Activated naive CD8-positive, alpha-beta T cell treated with anti-CD3 and anti-CD28 coated beads, Interleukin-2, amount 50 U/mL, for 24 hours (primary cell): ENCODE measurements at places on chromosomes 3 and 15.

DNA sequence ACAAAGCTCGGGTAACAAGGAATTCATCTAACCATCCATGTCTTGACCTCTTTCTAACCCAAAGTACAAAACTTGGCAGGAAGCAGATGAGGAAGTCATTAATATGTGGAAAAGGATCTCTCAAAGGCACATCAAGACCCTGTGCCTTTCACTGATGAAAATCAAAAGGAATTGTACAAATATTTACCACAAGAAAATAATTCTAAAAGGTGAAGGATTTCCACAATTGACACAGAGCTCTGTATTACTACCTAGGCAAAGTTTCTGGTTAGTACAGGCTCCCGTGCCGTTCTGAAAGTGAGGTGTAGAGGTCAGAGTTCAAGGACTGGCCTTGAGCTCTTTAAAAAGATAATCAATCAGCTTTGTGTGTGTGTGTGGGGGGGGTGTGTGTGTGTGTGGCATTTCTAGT, 239.7 kb upstream of the ICE2 start:
- no peaks in the 10 kb centered on the region for H3K27me3 ChIP-seq
- H3K27ac ChIP-seq = peak overlapping the region; percentile 30
- no peak for DNase-seq
- H3K36me3 ChIP-seq = peaks cover 2% of the 10 kb centered on the region

DNA sequence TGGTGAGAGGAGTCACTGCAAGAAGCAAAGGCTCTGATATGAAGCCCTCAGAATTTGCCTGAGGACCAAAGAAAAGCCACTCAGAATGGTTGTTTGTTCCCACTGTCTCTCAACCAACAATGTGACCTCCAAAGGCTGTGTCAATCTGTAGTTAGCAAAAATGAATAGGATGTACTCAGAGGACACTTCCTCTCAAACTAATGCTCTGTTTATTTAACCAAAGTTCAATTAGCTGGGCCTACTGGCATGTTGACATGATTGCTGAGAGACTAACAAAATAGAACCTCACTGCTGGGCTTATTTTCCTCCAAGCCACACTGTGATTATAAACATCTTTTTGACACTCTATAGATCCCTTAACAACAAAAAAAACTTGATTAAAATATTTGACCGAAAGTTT, 522.5 kb downstream of the OCA2 start:
- H3K27ac ChIP-seq = no peak overlapping the region
- DNase-seq = no peak
- no peaks in the 10 kb centered on the region for H3K27me3 ChIP-seq
- no peaks in the 10 kb centered on the region for H3K4me1 ChIP-seq
- H3K36me3 ChIP-seq = no peaks in the 10 kb centered on the region

DNA sequence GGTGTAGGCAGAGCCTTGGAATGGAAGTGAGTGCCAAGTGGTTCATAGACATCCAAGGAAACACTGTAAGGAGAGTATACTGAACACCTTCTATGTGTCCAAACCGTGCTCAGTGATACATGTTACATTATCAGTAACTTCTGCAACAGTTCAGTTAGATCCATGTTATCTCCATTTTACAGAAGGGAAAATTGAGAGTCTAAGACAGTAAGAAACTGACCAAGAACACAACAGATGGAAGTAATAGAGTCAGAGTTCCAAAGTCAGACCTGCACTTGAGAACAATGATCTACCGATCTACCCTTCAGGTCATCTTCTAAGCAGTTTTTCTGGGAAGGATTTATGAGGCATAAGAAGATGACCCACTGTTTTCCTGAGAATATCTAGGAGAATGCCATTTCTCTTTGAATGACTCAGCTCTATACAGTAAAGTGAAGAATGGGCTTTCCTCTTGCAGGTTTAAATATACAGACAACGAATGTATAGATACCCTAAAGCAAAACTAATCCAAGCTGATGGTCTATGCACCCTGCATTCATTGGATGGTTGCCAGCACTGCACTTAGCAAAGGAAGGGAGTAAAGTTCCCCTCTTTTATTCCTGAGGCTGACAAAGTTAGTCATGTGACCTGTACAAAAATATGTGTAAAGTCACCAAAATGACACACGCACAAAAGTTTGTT, 604.1 kb upstream of the MDFIC2 start:
- H3K27me3 ChIP-seq = peaks cover 21% of the 10 kb centered on the region
- H3K36me3 ChIP-seq = no peaks in the 10 kb centered on the region
- H3K4me1 ChIP-seq = no peaks in the 10 kb centered on the region
- H3K27ac ChIP-seq = no peak overlapping the region

DNA sequence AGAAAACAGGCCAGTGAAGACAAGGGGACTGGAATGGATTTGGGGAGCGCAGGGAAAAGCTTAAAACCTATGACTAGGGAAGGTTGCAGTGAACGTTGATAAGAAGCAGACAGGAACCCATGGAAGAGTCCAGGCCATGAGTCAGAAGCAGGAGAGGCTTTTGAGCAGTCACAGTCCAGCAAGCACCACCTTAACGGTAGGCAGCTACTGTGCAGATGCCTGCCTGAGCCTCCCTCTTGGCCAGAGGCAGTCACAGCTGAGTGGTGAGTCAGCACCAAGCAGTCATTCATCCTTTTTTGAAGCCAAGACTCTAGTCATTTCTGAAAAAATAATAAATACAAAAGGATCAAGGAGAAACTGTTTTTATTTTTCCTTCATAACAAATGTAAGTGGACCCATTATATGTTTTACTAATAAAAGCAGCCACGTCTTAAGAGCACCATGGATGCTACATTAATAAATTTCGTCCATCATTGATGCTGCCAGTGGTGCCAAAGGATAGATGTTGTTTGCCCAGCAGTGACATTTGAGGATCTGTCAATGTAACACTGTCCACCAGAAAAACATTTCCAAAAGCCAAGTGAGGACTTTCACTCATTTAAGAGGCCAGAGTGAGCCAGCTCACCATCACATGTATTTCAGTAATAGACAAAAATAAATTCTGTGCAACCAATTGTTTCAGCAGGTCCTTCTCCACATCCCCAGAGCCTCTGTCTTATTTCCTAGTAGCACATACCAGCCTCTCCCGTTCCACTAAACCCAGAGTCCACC, 42.1 kb upstream of the ACTC1 start:
- no peaks in the 10 kb centered on the region for H3K36me3 ChIP-seq
- H3K27ac ChIP-seq = no peak overlapping the region
- H3K27me3 ChIP-seq = peaks cover 14% of the 10 kb centered on the region
- no peak overlapping the region for H3K4me3 ChIP-seq
- H3K4me1 ChIP-seq = no peaks in the 10 kb centered on the region

DNA sequence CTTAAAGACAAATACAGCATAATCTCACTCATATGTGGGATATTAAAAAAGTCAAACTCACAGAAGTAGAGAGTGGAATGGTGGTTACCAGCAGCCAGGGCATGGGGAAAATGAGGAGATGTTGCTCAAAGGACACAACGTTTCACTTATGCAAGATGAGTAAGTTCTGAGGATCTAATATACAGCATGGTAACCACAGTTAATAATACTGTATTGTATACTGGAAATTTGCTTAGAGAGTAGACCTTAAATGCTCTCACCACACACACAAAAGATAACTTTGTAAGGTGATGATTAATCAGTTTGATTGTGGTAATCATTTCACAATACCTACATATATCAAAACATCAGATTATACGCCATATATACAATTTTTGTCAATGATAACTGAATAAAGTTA, 60.0 kb downstream of the MYH15 start:
- no peak for DNase-seq
- H3K27me3 ChIP-seq = peaks cover 2% of the 10 kb centered on the region
- H3K4me3 ChIP-seq = no peak overlapping the region
- H3K27ac ChIP-seq = no peak overlapping the region
- H3K4me1 ChIP-seq = no peaks in the 10 kb centered on the region
- peaks cover 2% of the 10 kb centered on the region for H3K36me3 ChIP-seq

DNA sequence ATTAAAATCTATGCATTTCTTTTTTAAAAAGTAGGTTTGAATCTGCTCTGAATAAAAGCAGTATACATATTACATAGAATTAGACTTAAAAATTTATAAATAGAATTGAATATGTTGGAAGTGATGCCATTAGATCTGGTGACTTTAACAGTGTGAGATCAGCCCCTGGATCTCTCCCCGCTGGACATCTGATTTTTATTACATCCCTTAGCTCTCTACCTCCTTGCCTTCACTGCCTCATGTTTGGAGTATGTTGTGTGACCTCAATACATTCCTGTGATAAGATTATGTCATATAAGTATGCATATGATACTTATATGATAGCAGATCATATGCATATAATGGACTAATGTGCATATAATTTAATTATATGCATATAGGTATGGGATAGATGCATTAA, 643.4 kb upstream of the NR2F2 start:
- DNase-seq = no peak
- H3K27me3 ChIP-seq = peaks cover 7% of the 10 kb centered on the region
- H3K36me3 ChIP-seq = no peaks in the 10 kb centered on the region
- H3K4me3 ChIP-seq = no peak overlapping the region
- no peak overlapping the region for H3K27ac ChIP-seq

GRCh38 chr15:67736810-67737209, 88.5 kb upstream of the SKOR1 start:
- H3K36me3 ChIP-seq = peaks cover 2% of the 10 kb centered on the region
- H3K27ac ChIP-seq = no peak overlapping the region
- no peaks in the 10 kb centered on the region for H3K27me3 ChIP-seq
- H3K4me3 ChIP-seq = no peak overlapping the region

GRCh38 chr3:111668888-111669488, 73.8 kb upstream of the ZBED2 start:
- H3K27ac ChIP-seq = peak overlapping the region; percentile 71
- no peaks in the 10 kb centered on the region for H3K27me3 ChIP-seq
- peaks cover 10% of the 10 kb centered on the region for H3K36me3 ChIP-seq
- H3K4me1 ChIP-seq = peaks cover 83% of the 10 kb centered on the region

GRCh38 chr15:61227950-61228936, 859 bp downstream of the RORA start:
- H3K27ac ChIP-seq = no peak overlapping the region
- H3K27me3 ChIP-seq = peaks cover 60% of the 10 kb centered on the region
- H3K4me3 ChIP-seq = peak overlapping the region; percentile 37

- H3K27ac ChIP-seq = peak overlapping the region; percentile 74
- DNase-seq = no peak
- H3K27me3 ChIP-seq = no peaks in the 10 kb centered on the region
- H3K4me3 ChIP-seq = no peak overlapping the region
These were observed 9.1 kb upstream of the SEC11A start for GRCh38 chr15:84725001-84725491.

GRCh38 chr15:91801836-91802534, 51.5 kb upstream of the SLCO3A1 start:
- peaks cover 24% of the 10 kb centered on the region for H3K27me3 ChIP-seq
- no peak for DNase-seq
- H3K27ac ChIP-seq = no peak overlapping the region
- H3K36me3 ChIP-seq = no peaks in the 10 kb centered on the region

DNA sequence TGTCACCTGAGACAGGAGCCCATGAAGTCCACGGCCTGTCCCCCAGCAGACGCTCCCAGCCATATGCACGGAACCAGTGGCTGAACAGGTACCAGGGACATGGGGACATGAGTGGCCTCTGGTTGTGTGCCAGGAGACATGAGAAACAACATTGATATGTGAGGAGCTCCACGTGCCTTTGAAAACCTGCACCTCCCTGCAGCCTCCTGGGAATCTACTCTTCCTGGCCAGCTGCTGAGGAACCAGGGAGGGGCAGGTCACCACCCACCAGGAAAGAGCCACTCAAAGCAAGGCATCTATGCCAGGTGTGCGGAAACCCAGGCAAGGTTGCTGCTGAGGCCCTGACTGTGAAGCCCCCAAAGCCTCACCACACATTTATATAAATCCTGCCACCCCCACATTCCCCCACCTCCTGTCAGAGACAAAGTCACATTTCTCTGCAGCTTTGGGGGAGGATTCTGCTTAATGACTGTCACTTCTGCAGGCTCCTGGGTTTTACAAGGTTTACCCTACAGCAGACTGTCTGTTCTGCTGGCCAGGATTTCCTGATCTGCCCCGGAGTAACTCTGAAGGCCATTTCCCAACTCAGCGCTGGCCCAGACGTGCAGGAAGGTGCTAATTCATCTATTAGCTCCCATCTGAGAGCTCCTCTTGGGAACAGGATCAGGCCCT, 110.8 kb downstream of the ADCY5 start:
- H3K27me3 ChIP-seq = no peaks in the 10 kb centered on the region
- H3K4me1 ChIP-seq = peaks cover 6% of the 10 kb centered on the region
- H3K4me3 ChIP-seq = no peak overlapping the region
- no peak for DNase-seq
- no peaks in the 10 kb centered on the region for H3K36me3 ChIP-seq
- no peak overlapping the region for H3K27ac ChIP-seq

DNA sequence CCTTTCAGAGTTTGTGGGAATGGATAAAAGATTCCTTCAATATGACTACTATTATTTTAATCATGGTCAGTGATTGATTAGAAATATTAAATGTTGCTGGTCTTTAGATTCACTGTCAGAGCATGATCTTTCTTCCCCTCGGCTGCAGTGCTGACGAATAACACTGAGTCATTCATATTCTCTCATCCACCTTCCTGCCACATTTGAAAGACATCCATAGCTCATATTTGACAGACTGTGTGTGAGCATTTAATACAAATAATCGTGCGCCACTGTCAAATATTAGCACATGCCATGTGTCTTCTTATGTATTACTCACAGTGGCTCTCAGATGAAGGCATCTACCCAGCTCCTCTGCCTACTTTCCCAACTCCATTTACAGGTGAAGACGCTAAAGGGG, 476.5 kb upstream of the TPRG1 start:
- no peaks in the 10 kb centered on the region for H3K36me3 ChIP-seq
- peak overlapping the region; percentile 63 for H3K27ac ChIP-seq
- no peaks in the 10 kb centered on the region for H3K27me3 ChIP-seq
- DNase-seq = no peak
- no peak overlapping the region for H3K4me3 ChIP-seq
- peaks cover 37% of the 10 kb centered on the region for H3K4me1 ChIP-seq

DNA sequence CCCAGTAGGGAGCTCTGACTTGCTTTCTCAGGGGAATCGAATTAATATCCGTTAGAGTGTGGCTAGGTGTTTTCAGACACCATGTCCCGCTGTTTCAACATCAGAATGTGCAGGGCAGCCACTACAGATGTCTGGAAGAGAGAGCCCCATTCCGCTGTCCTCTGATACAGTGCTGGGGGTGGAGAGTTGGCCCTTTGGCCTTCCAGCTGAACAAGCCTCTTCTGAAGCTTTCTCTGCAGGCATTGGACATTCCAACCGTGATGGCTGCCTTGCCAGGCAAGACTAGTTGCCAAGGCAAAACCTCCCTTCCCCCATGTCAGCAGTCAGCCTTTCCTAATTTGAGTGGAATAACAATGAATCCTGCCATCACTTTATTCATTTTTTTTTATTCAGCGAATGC, 1.5 kb downstream of the FAH start:
- no peak for DNase-seq
- peak overlapping the region; percentile 91 for H3K4me3 ChIP-seq
- H3K27me3 ChIP-seq = no peaks in the 10 kb centered on the region
- H3K36me3 ChIP-seq = peaks cover 1% of the 10 kb centered on the region

GRCh38 chr3:59675495-59675894, 625.7 kb upstream of the CFAP20DC start:
- no peak overlapping the region for H3K27ac ChIP-seq
- no peak for DNase-seq
- no peaks in the 10 kb centered on the region for H3K4me1 ChIP-seq
- H3K36me3 ChIP-seq = no peaks in the 10 kb centered on the region
- H3K27me3 ChIP-seq = peaks cover 3% of the 10 kb centered on the region

- H3K36me3 ChIP-seq = no peaks in the 10 kb centered on the region
- no peak overlapping the region for H3K4me3 ChIP-seq
- no peaks in the 10 kb centered on the region for H3K4me1 ChIP-seq
- DNase-seq = no peak
These were observed 40.5 kb downstream of the FAM174B start for GRCh38 chr15:92614791-92615785.
